ENCODE measurements at places on chromosomes 5 and 9.

GRCh38 chr5:5933651-5934050 is 444.7 kb downstream of the MED10 start:
- no peak for DNase-seq

GRCh38 chr5:176529741-176530141 is 7.5 kb downstream of the RNF44 start:
- no peak for DNase-seq

GRCh38 chr9:18848657-18849056 is 184.4 kb downstream of the SAXO1 start:
- DNase-seq: no peak

DNA sequence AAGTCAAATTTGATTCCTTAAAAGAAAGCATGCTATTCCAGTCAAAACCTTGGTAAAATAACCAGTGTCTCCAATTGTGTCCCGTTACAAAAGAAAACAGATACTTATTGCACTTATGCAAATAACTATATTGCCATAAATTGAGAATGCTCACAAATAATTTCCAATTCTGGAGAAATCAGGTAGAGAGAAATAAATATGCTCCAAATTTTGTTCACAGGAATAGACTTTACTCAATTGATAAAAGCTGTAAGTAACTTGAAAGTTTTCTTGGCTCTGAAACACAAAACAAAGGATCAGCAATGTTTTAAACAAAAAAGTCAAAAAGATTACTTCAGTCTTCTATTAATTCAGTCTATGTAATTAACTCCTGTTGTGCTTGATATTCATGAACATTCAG is 7.8 kb upstream of the DTWD2 start:
- DNase-seq: no peak

DNA sequence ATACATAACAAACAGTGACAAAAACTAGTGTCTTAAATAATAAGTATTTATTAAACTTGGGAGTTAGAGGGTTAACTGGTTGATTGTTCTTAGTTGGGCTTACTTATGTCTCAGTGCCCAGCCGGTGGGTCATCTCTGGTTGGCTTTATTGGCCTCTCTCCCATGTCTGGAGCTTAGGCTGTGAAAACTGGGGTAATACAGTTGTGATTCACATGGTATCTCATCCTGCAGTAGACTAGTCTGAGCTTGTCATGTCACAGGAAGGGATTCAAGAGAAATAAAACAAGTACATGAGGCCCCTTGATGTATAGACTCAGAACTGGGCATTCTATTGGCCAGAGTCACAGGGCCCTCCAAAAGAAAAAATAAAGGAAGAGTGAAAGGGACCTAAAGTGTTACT is 466.4 kb upstream of the SMC2 start:
- no peak for DNase-seq

GRCh38 chr5:175383350-175383749 is 60.6 kb downstream of the DRD1 start:
- no peak for DNase-seq
